CD8-positive, alpha-beta T cell (primary cell): ENCODE measurements at places on chromosomes 7 and 10. TPM values are rescaled to one million over a fixed set of nuclear protein-coding genes. Genes with fewer than 3 reads are reported as not detected.

PRKCQ gene
- 26.6 TPM for total RNA-seq

TEX36 gene
- not detected for total RNA-seq

SAMD9L gene
- total RNA-seq, result 4.2 TPM

EMX2 gene
- total RNA-seq, result not detected

ING3 gene
- total RNA-seq, result 53.7 TPM

NYAP1 gene
- 0.38 TPM for total RNA-seq

UPK3B gene
- 2.4 TPM for total RNA-seq

SUN3 gene
- not detected for total RNA-seq

A1CF gene
- total RNA-seq, result not detected

ZP3 gene
- total RNA-seq, result 9.8 TPM

RBAK gene
- 13.6 TPM for total RNA-seq

GHRHR gene
- total RNA-seq, result not detected

CHST3 gene
- total RNA-seq, result not detected

C10orf71 gene
- total RNA-seq, result not detected

DEPP1 gene
- not detected for total RNA-seq

LAMB1 gene
- not detected for total RNA-seq
